ENCODE measurements at places on chromosomes 6 and 20.

DNA sequence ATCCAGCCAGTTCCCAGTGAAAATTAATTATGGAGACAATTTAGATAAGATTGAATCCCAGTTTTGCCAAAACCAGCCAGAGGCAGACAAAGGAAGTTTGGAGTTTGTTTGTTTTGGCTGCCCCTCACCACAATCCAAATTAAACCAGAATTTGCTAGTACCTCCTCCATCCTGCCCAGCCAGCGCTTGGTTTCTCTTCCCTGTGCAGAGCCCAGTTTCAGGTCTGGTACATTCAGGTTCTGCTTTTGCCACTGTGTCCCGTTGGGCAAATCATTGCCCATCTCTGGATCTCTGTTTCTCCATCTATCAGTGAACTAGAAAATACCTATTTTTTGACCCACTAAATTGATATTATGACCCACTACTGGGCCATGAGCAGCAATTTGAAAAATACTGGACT lies 26.4 kb downstream of the FOXP4 start:
- no peaks in the 10 kb centered on the region for H3K27me3 ChIP-seq
- peaks cover 73% of the 10 kb centered on the region for H3K4me1 ChIP-seq

DNA sequence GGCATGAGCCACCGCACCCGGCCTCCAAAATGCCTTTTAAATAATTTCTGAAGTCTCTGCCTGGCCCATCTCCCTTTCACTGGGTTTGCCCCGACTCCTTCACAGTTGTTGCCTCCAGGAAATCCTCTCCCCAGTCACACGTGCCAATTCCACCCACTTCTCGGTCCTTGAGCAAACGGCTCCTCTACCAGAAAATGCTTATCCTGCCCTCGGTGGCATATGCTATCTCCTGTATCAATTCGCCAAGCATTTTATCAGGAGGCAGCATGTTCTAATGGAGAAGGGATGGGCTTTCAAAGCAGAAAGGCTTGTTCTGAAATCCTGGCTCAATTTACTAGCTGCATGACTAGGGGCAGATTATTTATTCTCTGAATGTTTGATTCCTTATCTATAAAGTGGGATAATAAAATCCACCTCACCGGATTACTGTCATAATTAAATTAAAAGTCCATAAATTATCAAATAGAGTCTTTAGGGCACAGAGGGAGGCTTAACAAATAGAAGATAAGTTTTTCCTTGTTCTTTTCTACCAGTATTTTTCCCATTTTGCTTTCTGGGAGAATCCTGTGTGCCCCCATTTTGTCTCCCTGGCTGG lies 66.3 kb downstream of the PPP1R3G start:
- H3K4me3 ChIP-seq, result no peak overlapping the region
- H3K27ac ChIP-seq, result no peak overlapping the region
- no peaks in the 10 kb centered on the region for H3K27me3 ChIP-seq
- no peak for DNase-seq
- H3K4me1 ChIP-seq, result no peaks in the 10 kb centered on the region

- DNase-seq, result no peak
- peaks cover 100% of the 10 kb centered on the region for H3K4me1 ChIP-seq
- H3K27me3 ChIP-seq, result no peaks in the 10 kb centered on the region
- H3K4me3 ChIP-seq, result no peak overlapping the region
- no peak overlapping the region for H3K27ac ChIP-seq
Measured at GRCh38 chr6:11214084-11214833, 18.2 kb downstream of the NEDD9 start.

DNA sequence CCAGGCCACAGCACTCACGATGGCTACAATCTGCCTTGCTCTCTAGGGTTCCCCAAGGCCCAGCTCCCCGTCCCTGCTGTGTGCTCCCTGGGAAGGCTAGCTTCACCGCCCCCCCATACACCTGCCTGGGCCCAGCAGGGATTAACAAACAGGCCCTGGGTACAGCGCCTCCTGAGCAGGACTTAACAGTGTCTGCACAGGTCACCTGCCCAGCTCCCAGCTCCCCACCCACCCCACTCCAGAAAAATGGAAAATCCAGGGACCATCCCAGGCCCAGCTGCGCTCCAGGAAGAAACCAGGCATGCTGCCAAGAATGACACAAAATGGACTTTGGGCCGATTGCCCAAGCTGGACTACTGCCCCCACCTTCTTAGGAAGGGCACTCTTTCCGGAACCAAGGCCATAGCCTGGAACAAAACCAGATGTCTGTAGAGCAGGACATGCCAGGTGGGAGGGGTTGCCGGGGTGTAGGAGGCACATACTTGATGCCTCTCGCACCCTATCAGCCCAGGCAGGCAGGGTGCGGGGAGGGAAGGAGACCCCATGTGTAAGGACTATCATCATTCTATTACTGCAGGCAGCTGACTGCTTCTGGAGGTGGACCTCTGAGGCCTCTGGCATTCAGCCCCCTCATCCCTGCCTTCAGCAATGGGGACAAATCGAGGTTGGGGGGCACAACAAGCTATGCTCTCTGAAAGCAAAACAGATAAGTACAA lies 104.9 kb downstream of the SNX5 start:
- no peak overlapping the region for H3K4me3 ChIP-seq
- H3K4me1 ChIP-seq, result peaks cover 91% of the 10 kb centered on the region
- peak overlapping the region; percentile 77 for H3K27ac ChIP-seq
- peak; percentile 100 for DNase-seq

DNA sequence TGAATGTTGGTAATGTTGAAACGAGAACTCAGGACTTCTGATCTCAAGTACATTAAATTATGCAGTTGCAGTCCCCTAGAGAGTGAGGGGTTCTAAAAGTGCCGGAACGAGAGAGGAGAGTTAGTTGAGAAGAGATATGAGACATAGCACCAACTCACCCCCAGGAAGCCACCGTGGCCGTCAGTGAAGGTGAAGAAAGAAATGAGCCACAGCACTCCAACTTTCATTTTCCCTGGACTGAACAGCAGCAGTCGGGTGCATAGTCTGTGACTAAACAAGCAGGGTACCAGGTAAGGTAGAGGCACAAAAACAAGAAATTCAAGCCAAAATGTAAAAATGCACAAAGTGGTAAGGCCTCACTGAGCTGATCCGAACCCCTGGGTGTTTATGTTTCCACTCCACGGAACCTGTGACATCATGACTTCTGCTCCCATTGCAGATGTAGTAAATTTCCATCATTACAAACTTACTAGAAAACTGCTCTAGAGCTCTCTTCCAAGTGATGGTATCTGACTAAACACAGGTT lies 13.2 kb downstream of the ADGRF1 start:
- DNase-seq, result no peak
- H3K4me1 ChIP-seq, result 0 out of 2 replicates have a peak, but pooled peaks cover 5% of the 10 kb centered on the region
- peaks cover 88% of the 10 kb centered on the region for H3K27me3 ChIP-seq
- H3K36me3 ChIP-seq, result no peaks in the 10 kb centered on the region
- no peak overlapping the region for H3K27ac ChIP-seq

DNA sequence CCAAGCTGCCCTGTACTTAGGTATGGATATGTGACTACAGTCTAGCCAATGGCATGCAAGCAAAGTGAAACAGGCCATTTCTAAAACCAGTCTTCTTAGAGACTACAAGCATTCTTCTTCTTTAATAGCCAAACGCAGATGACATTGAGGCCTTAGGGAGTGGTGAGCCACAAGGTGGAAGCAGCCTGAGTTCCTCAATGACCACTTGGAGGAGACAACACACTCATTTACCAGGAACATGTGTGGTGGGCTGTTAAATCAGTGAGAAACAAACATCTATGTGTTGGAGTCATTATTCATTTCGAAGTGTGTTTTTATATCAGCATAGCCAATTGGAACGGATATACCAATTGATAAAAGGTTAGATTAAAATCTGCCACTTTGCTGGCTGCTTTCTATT lies 122.0 kb downstream of the GFRAL start:
- DNase-seq, result no peak
- no peaks in the 10 kb centered on the region for H3K27me3 ChIP-seq
- no peaks in the 10 kb centered on the region for H3K36me3 ChIP-seq
- no peak overlapping the region for H3K27ac ChIP-seq
- no peak overlapping the region for H3K4me3 ChIP-seq

- no peaks in the 10 kb centered on the region for H3K36me3 ChIP-seq
- no peak for DNase-seq
- H3K4me3 ChIP-seq, result no peak overlapping the region
- peaks cover 41% of the 10 kb centered on the region for H3K27me3 ChIP-seq
Measured at GRCh38 chr20:63125838-63126601, 89.9 kb downstream of the YTHDF1 start.

DNA sequence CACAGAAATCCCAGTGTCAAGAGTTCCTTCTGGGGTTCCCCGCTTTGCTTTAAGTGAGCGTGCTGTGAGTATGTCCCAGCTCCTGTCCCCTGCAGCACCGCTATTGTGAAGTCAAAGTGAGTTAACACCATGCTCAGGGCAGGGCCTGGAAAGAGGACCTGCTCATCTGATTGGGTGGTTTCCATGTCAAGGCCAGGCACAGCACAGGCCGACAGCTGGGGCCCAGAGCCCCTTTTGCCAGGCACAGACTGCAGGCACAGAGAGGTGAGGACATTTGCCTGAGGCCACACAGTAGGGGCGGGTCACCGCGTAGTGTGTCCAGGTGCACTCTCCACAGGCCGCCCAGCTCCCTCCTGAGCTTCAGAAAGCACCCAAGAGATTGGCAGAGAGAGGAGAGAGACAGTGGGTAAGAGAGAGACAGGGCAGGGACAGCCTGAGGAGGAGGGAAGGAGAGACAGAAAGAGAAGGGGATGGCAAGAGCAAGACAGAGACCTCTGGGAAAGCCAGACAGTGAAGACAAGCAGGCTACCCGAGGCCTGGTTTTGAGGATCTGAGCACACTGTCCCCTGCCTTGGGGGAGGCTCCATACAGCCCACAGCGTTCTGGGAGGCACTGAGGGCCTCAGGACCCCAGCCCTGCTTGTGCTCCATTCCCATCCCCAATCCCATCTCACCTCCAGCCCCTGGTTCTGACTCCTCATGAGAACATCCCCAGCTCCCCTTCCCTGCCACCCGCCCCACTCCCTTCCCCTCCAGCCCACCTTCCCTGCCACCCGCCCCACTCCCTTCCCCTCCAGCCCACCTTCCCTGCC lies 6.5 kb upstream of the BPIFB1 start:
- peak; percentile 58 for DNase-seq
- no peaks in the 10 kb centered on the region for H3K36me3 ChIP-seq
- peaks cover 3% of the 10 kb centered on the region for H3K27me3 ChIP-seq
- peaks cover 89% of the 10 kb centered on the region for H3K4me1 ChIP-seq
- no peak overlapping the region for H3K4me3 ChIP-seq

- peak overlapping the region; percentile 68 for H3K4me3 ChIP-seq
- peak overlapping the region; percentile 34 for H3K27ac ChIP-seq
- peaks cover 72% of the 10 kb centered on the region for H3K4me1 ChIP-seq
- peak; percentile 50 for DNase-seq
- H3K36me3 ChIP-seq, result no peaks in the 10 kb centered on the region
Measured at GRCh38 chr6:163405412-163406309, 8.9 kb upstream of the QKI start.
